ENCODE measurements at places on chromosomes 7 and 10.
A peak's percentile ranks its signal among the peaks of the same experiment; 100 is the strongest.

- DNase-seq = no peak
Measured at GRCh38 chr7:155293721-155294510, 3.8 kb upstream of the INSIG1 start.

- no peak for DNase-seq
Measured at GRCh38 chr7:16697507-16698199, 51.7 kb downstream of the BZW2 start.

GRCh38 chr7:41247143-41247865 is 455.6 kb downstream of the INHBA start:
- no peak for DNase-seq

DNA sequence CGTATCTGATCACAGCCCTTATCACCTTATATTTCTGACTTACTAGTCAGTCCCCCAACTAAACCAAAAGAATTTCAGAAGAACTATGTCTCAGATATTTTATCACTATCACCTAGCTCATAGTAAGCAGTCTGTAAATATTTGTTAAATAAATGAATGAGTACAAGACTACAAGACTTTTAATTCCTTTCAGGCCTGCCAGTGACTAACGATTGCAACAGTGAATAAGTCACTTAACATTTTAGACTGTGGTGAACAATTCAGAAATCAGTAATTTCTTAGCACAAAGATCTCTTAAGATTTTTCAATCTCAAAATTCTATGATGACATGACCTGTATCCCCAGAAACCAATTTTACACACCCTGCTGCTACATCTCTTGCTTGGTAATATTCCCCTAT is 162.2 kb downstream of the IMMP2L start:
- DNase-seq = no peak

- no peak for DNase-seq
Measured at GRCh38 chr10:71622154-71622526, 97.4 kb downstream of the C10orf105 start.

GRCh38 chr10:53256623-53257022 is 484.0 kb upstream of the MBL2 start:
- DNase-seq = no peak

DNA sequence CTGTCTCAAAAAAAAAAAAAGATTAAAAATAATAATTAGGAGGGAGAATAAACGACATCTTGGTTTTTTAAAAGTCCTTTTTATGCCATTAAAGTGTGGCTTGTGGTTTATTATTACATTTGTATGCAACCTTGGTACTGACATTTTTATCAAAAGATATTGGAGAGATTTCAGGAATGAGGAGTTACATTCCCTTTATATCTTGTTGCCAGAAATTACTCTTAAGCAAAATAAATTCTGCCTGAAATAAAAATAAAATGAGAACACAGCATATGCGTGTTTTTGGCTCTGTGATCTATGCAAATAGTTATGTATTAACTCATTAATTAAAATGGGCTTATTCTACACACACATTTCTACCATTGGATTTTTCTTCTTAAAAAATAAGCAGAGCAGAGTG is 202.4 kb downstream of the BICC1 start:
- DNase-seq = no peak

DNA sequence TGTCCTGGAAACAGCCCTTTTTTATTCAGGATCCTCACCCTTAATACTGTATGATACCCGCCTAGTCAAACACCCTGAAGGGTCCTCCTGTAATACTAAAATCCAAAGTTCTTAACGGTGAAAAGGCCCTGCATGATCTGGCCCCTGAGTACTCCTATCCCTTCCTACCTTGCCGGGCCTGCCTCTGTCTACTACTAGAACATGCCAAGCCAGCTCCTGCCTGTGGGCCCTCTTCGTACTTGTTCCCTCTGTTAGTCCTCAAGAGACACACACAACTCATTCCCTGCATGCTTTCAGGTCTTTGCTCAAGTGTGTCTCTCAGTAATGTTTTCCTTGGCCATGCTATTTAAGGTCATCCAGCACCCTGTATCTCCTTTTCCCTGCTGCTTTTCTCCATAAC is 5.0 kb upstream of the WAPL start:
- no peak for DNase-seq

DNA sequence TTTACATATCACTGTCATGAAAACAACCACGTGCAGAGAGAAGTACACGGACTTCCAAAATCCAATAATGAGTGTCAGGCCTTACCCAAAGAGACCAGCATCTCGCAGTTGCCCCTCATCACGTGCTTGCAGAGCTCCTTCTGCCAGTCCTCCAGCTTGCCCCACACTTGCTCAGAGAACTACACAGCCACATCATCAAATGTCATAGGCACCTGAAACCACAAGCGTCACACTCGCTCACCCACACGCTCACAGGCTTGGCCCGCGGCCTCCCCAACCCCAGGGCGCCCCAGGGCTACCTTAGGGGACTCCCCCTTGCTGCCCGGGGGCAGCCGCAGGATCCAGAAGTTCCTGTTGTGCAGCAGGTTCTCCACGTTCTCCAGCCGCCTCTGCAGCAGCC is 123.4 kb upstream of the ZNF746 start:
- DNase-seq = peak; percentile 37

- DNase-seq = no peak
Measured at GRCh38 chr7:69665369-69665768, 67.1 kb downstream of the AUTS2 start.

DNA sequence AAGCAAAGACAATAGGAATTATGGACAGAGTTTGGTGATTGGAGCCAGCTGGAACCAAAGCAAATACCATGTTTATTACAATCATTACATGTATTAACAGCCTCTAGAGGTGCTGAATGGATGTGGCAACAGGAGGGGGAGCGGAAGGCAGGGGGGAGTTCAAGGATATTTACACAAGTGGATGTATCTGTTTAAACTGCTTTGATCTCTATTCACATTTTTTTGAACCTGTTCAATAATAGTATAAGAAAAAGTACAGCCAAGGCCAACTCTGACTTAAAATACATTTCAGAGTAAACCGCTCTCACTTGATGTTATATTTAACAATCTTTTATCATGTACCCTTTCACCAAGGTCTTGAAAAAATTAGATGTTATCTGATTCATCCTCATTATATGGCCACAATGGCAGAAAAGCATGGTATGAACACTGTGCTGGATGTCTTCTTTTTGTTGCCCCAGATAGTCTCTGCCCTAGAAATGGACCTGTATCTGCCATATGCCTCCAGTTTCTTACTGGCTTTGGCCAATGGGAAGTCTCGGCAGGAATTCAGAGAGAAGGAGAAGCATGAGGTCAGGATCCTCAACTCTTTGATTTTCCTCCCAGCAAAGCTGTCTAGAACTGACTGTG is 88.2 kb upstream of the FAM133B start:
- no peak for DNase-seq

DNA sequence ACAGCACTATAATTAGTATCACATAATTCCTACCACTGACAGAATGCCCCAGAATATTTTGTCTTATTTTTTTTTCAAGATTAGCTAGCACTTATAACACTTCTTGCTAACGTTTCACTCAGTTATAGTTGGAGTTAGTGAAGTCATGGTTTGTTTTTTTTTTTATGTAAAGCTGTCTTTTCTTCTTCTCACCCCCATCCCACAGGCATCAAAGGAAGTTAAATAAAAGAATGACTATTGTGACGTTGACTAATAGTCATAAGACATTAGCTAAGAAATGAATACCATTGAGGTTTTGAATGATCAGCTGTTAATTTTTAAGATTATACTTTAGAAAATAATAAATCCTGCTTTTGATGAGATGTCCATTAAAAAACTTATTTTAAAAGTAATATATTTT is 498.3 kb downstream of the GFRA1 start:
- no peak for DNase-seq

- no peak for DNase-seq
Measured at GRCh38 chr7:95427914-95428516, 6.8 kb downstream of the PON2 start.

- no peak for DNase-seq
Measured at GRCh38 chr10:94052281-94052680, 58.5 kb downstream of the PLCE1 start.

- DNase-seq = no peak
Measured at GRCh38 chr10:8036506-8037198, 17.8 kb upstream of the GATA3 start.

DNA sequence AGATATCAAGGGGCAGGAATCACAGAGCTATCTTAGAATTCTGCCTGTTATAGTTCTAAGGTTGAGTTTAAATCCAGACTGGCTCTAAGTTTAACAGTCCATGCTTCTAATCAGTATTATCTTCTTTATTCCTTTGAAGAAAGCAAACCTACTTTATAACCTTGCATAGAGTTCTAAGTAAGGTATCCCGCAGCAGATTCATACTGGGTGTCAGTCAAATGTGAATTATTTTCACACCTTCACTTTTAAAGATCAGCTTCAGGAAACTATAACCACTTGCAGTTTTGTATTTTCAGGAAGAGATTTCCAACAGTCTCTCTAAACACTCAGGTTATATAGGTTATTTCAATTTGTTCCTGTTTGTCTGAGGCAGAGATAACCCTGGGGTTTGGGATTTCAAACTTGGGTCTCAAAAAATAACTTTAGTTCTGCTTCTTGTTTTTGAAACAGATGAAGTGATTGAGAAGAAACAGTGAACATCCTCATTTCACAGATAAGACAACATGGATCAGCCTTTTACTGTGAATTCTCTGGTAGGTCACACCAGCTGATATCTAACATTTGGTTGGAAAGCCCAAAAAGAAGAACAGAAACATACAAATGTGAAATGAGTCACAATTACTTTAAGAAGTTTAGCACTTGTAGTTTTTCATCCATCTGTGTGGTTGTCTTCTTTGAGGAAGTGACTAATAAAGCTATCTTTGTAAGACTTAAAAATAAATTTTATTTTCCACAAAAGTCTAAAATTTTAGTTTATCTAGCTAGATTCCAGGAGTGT is 21.4 kb downstream of the STAMBPL1 start:
- no peak for DNase-seq

DNA sequence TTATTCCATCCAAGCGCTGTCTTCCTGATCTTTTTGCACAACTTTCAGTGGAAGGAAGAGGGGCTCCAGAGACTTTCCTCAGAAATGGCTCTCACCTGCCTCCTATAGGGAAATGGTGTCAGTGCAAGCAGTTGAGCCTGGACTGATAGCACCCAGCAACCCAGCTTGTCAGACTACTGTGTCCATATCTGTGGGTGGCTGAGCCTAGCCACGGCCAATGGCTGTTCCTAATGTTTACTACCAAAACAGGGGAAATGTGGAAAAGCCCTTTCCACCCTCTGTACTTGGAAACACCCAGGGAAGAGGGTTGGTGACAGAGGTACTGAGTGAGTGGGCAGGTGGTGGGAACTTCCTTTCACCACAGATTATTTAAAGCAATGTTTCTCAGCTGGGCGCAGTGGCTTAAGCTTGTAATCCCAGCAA is 4.3 kb upstream of the YKT6 start:
- DNase-seq = peak; percentile 19

GRCh38 chr10:102511583-102512274 is 8.0 kb downstream of the SUFU start:
- DNase-seq = no peak

- DNase-seq = no peak
Measured at GRCh38 chr7:66319407-66319979, 114.4 kb downstream of the TPST1 start.

GRCh38 chr10:72340510-72341261 is 14.0 kb downstream of the DNAJB12 start:
- DNase-seq = peak; percentile 66

DNA sequence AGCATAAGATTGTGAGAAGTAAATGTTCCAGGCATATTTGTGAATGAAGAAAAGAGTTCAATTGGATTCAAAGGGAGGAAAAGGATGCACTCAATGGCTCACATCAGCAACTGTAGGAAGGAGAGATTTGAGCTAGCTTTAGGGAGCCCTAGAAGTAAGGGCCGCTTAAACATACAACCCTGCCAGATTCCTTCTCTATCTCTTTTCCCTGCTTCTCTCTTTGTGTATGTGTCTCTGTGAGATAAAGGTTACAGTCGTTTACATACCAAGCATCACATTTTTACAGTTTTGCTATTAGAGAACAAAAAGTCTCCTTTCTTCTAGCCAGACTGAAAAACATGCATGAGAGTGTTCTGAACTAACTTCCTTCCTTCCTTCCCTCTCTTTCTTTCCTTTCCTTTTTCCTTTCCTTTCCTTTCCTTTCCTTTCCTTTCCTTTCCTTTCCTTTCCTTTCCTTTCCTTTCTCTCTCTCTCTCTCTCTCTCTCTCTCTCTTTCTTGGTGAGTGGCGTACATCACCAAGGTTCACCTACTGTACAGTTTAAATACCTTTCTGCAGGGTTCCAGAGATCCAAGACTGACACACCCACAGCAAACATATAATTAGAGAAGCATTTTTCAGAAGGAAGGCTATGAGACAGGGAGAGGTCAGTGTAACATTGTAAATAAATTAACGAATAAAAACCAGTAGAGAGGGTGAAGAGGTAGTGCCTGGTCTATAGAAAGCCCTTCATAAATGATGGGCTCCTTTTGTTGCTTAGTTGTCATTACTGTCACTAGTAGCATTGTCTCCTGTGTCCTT is 240.4 kb downstream of the ARL4A start:
- no peak for DNase-seq

DNA sequence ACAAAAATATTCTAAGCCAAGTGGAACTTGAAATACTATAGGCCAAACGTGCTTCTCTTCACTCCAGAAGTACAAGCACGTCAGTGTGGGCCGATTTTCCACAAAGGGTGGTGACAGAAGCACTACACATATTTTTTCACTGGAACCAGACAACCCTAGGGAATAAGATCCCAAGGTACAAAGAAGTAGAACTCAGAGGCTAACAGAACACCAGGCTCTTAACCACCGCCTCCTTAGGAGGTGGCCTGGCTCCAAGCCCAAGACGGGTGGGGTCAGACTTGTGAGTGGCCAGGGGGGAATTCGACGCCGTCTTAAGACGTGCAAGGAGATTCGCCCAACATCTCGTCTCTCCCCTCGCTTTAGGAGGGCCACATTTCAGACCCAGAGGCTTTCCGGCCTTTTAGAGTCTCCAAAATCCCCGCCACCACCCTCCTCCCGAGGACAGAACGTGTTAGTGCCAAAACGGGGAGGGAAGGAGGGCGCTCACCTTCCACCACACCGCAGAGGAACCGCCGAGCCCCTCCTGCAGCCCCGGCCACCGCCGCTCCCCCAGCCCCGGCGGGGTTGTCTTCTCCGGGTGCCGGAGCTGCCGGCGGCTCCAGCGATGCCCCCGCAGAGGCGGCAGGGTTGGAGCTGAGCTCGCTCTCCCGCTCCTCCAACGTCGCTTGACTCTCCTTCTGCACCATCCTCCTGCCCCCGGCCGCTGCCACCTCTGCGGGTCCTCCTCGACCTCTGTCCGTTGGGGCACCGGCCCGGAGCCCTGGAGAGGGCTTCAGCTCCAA is 716 bp downstream of the OGA start:
- peak; percentile 19 for DNase-seq

- DNase-seq = peak; percentile 69
Measured at GRCh38 chr10:63630085-63630930, 109.1 kb downstream of the REEP3 start.

- no peak for DNase-seq
Measured at GRCh38 chr7:47653550-47654411, 71.9 kb upstream of the TNS3 start.
